Left lung (tissue), 14 donors: ENCODE measurements at places on chromosomes 13 and 19. TPM values are rescaled to one million over a fixed set of nuclear protein-coding genes. Genes with fewer than 3 reads are reported as not detected.
A peak's percentile ranks its signal among the peaks of the same experiment; 100 is the strongest.

DNA sequence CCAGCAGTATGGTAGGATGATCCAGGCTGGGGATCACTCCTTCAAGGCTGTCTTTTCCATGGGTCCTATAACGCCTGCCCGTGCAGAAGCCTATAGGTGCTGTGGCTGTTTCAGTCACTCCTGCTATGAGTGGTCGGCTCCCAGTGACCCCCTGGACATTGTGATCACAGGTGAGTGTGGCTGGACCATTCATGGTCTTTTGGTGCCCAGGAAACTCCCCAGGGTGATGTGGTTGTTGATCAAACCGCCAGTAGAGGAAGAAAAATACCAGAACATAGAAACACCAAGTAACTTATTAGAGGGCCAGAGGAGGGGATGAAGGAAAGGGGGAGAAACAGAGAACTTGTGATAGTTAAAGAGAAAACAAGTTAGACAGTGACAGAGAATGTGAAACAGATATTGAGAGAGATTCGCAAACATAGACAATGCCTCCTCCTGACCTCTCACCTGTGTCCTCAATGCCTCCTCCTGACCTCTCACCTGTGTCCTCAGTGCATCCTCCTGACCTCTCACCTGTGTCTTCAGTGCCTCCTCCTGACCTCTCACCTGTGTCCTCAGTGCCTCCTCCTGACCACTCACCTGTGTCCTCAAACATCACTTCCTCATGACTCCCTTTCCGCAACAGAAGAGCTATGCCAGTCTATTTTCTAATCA is 19.4 kb downstream of the LAIR2 start:
- DNase-seq, result no peak

- DNase-seq, result no peak
These were observed 2.9 kb upstream of the PPP6R1 start for GRCh38 chr19:55261671-55262126.

- DNase-seq, result no peak
These were observed 390.5 kb upstream of the PCDH9 start for GRCh38 chr13:67620665-67621064.

- DNase-seq, result no peak
These were observed at the start of gene TNFSF11 for GRCh38 chr13:42574011-42574410. TNFSF11 (plus strand) TSS chr13:42574152; CDS start chr13:42574304, 152 bp downstream.

GRCh38 chr19:48319647-48320541 is 5.5 kb upstream of the EMP3 start:
- DNase-seq, result peak; percentile 80

DNA sequence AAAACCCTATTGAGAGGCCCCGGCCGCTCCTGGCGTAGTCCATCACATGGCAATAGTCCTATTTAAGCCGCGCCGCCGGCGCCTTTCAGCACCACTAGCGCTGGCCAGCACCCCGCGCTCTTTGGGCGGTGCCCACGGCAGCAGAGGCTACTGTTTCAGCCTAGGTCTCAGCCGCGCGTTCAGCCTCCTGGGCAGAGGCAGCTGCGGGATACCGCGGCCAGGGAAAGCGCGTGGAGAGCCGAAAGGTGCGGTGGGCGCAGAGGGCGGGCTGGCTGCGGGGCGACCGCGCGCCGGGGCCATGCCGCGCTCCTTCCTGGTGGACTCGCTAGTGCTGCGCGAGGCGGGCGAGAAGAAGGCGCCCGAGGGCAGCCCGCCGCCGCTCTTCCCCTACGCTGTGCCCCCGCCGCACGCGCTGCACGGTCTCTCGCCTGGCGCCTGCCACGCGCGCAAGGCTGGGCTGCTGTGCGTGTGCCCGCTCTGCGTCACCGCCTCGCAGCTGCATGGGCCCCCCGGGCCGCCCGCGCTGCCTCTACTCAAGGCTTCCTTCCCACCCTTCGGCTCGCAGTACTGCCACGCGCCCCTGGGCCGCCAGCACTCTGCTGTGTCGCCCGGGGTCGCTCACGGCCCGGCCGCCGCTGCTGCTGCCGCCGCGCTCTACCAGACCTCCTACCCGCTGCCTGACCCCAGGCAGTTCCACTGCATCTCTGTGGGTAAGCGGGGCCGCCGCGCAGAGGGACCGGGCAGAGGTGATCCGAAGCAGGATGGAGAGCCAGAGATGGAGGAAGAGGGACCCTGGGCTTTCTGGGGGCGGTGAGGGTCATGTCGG is at the start of gene GSX1:
TSS of gene GSX1 (plus strand) at position 91 of the 826 bp plus-strand sequence. CDS start at position 299, 208 bp downstream.
- peak; percentile 52 for DNase-seq

DNA sequence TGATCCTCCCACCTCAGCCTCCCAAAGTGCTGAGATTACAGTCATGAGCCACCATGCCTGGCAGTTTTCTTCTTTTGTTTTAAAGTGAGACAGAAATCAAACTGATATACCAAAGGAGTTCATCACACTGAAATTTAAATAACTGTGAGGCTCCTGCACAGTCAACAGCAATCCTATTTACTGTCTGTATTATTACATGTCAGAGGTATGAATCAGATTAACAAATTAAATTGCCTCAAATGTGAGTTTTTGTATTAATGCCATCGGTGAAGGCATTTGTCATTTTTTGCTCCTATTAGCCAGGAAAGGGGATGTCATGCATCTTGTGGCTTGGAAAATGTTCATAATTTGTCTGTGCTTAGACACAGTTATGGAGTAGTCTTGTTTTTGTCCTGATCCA is 20.4 kb downstream of the DCT start:
- no peak for DNase-seq

The TNPO2 gene
- total RNA-seq, result 54.8 TPM

The PEG3 gene
- 6.9 TPM for total RNA-seq
